Keratinocyte (primary cell): ENCODE measurements at places on chromosomes 2 and 18. TPM values are rescaled to one million over a fixed set of nuclear protein-coding genes. Genes with fewer than 3 reads are reported as not detected.

- peak; percentile 40 for DNase-seq
- H3K4me3 ChIP-seq = no peak overlapping the region
- H3K36me3 ChIP-seq = no peaks in the 10 kb centered on the region
- H3K27ac ChIP-seq = peak overlapping the region; percentile 64
- peaks cover 10% of the 10 kb centered on the region for H3K4me1 ChIP-seq
Measured at GRCh38 chr2:107633580-107634147, 193.0 kb upstream of the RGPD4 start.

DNA sequence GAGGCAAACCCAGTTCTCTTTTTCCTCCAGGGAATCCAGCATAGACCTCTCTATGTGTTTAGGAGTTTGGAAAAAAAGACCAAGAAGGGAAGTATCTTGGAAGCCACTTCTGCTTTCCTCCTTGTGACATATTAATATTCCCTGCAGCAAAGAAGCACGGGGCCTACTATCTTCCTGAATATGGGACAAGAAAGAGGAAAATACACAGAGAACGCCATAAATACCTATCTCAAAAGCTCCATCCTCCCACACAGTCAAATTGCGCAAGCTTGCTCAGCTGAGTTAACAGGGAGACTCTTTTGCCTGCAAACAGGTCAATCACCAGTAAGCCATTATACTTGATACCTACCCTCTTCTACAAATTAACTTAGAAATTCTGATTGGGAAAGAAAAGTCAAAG is 16.7 kb upstream of the RAPH1 start:
- no peak for DNase-seq
- no peaks in the 10 kb centered on the region for H3K27me3 ChIP-seq
- H3K4me3 ChIP-seq = no peak overlapping the region
- no peaks in the 10 kb centered on the region for H3K36me3 ChIP-seq
- H3K27ac ChIP-seq = no peak overlapping the region

GRCh38 chr2:139631966-139632365 is 851.8 kb upstream of the NXPH2 start:
- no peaks in the 10 kb centered on the region for H3K36me3 ChIP-seq
- H3K4me3 ChIP-seq = no peak overlapping the region
- no peak overlapping the region for H3K27ac ChIP-seq
- no peaks in the 10 kb centered on the region for H3K4me1 ChIP-seq

GRCh38 chr2:205047273-205047839 is 502.1 kb downstream of the PARD3B start:
- H3K4me3 ChIP-seq = no peak overlapping the region
- H3K36me3 ChIP-seq = no peaks in the 10 kb centered on the region
- no peak overlapping the region for H3K27ac ChIP-seq
- DNase-seq = no peak
- H3K27me3 ChIP-seq = no peaks in the 10 kb centered on the region
- H3K4me1 ChIP-seq = no peaks in the 10 kb centered on the region

- DNase-seq = no peak
- H3K36me3 ChIP-seq = no peaks in the 10 kb centered on the region
- peak overlapping the region; percentile 46 for H3K27ac ChIP-seq
- no peak overlapping the region for H3K4me3 ChIP-seq
Measured at GRCh38 chr2:98915751-98916358, 20.2 kb downstream of the CRACDL start.

DNA sequence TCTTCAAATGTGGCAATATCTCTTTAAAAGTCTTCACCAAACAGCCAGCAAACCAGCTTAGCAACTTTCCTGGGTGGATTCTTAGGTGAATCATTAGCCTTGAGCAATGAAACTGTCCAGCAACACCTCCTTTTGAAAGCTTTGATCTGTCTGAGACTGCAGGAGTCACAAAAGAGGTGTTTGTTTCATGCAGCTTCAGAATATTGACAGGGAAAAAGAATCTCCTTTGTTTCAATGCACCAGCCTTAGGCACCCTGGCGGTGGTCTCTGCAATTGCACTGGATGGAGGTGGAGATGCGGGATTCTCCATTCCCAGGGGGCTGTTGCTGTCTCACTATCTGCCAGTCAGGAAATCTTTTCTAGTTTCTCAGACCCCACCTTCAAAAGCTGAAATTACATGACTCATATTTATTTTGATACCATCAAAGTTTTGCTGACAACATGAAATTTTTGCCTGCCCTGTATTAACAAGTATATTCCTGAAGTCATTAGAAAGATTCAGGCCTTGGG is 76.0 kb upstream of the DSG1 start:
- peak; percentile 88 for DNase-seq
- peaks cover 53% of the 10 kb centered on the region for H3K4me1 ChIP-seq
- no peaks in the 10 kb centered on the region for H3K36me3 ChIP-seq
- H3K27me3 ChIP-seq = no peaks in the 10 kb centered on the region
- H3K4me3 ChIP-seq = peak overlapping the region; percentile 17
- H3K27ac ChIP-seq = peak overlapping the region; percentile 97

- no peak overlapping the region for H3K27ac ChIP-seq
- no peaks in the 10 kb centered on the region for H3K27me3 ChIP-seq
- H3K4me1 ChIP-seq = no peaks in the 10 kb centered on the region
- no peak for DNase-seq
- no peak overlapping the region for H3K4me3 ChIP-seq
Measured at GRCh38 chr2:190742431-190742830, 93.5 kb downstream of the NAB1 start.

GRCh38 chr2:73008766-73009135 is 62.8 kb downstream of the SFXN5 start:
- no peaks in the 10 kb centered on the region for H3K4me1 ChIP-seq
- H3K4me3 ChIP-seq = no peak overlapping the region
- H3K27ac ChIP-seq = no peak overlapping the region
- H3K36me3 ChIP-seq = no peaks in the 10 kb centered on the region
- DNase-seq = no peak

- peak; percentile 9 for DNase-seq
- H3K4me3 ChIP-seq = no peak overlapping the region
- no peaks in the 10 kb centered on the region for H3K36me3 ChIP-seq
- H3K27ac ChIP-seq = no peak overlapping the region
- no peaks in the 10 kb centered on the region for H3K4me1 ChIP-seq
Measured at GRCh38 chr18:54679318-54680149, 88.5 kb downstream of the DYNAP start.

The TRMT61B gene
- 10.4 to 16.2 TPM (median 12.1 TPM) in 3 replicates for polyA plus RNA-seq

The AQP12A gene
- polyA plus RNA-seq = not detected in 3 replicates

The TUBA3D gene
- not detected in 3 replicates for polyA plus RNA-seq

The LRATD1 gene
- polyA plus RNA-seq = 4.3 to 5.4 TPM (median 4.6 TPM) in 3 replicates

The GAL3ST2 gene
- polyA plus RNA-seq = 0.05 TPM in 1 of 3 replicates, not detected in the others
